Foreskin keratinocyte (primary cell): ENCODE measurements at places on chromosomes 11 and 22. TPM values are rescaled to one million over a fixed set of nuclear protein-coding genes. Genes with fewer than 3 reads are reported as not detected.

The ELMOD1 gene
- polyA plus RNA-seq = 0.04 TPM in 2 replicates

The CDCA5 gene
- 33.3 and 43.4 TPM in 2 replicates for polyA plus RNA-seq

The PANX2 gene
- 0.85 and 1.8 TPM in 2 replicates for polyA plus RNA-seq

The B4GALNT4 gene
- 13.6 and 37.2 TPM in 2 replicates for polyA plus RNA-seq

The OR8G5 gene
- polyA plus RNA-seq = not detected in 2 replicates

The OR5M3 gene
- not detected in 2 replicates for polyA plus RNA-seq

The NDUFS3 gene
- polyA plus RNA-seq = 147 and 149 TPM in 2 replicates

The FOLR2 gene
- not detected in 2 replicates for polyA plus RNA-seq

The SHANK2 gene
- polyA plus RNA-seq = 0.17 and 0.32 TPM in 2 replicates

The EXPH5 gene
- 1.1 and 1.5 TPM in 2 replicates for polyA plus RNA-seq

The NNMT gene
- polyA plus RNA-seq = not detected in 2 replicates

The OVOL1 gene
- 0.36 and 0.46 TPM in 2 replicates for polyA plus RNA-seq

The LRRN4CL gene
- 0.32 TPM in 2 replicates for polyA plus RNA-seq

The CWF19L2 gene
- polyA plus RNA-seq = 4.9 and 6.4 TPM in 2 replicates

The FIBIN gene
- polyA plus RNA-seq = 0.19 and 0.36 TPM in 2 replicates

The SVIP gene
- 5.4 and 6.6 TPM in 2 replicates for polyA plus RNA-seq

The TENM4 gene
- polyA plus RNA-seq = 1.3 and 1.7 TPM in 2 replicates

The ALDH3B1 gene
- polyA plus RNA-seq = 0.03 TPM in 1 of 2 replicates, not detected in the other

The SCN2B gene
- polyA plus RNA-seq = 0.06 and 0.17 TPM in 2 replicates

The SLCO2B1 gene
- not detected in 2 replicates for polyA plus RNA-seq

The RIMBP3C gene
- 0.01 and 0.02 TPM in 2 replicates for polyA plus RNA-seq

The MMP7 gene
- 0.07 TPM in 1 of 2 replicates, not detected in the other for polyA plus RNA-seq

The CHEK2 gene
- polyA plus RNA-seq = 20.4 and 25.2 TPM in 2 replicates

The ZNHIT2 gene
- polyA plus RNA-seq = 19.8 and 21.8 TPM in 2 replicates

The CYB5R2 gene
- 36.0 and 55.5 TPM in 2 replicates for polyA plus RNA-seq

The NLRP10 gene
- polyA plus RNA-seq = 0.12 and 0.39 TPM in 2 replicates

The PTPN5 gene
- polyA plus RNA-seq = not detected in 2 replicates

The GUCY1A2 gene
- not detected in 2 replicates for polyA plus RNA-seq
